ENCODE measurements at places on chromosomes 13 and 19. TPM values are rescaled to one million over a fixed set of nuclear protein-coding genes. Genes with fewer than 3 reads are reported as not detected.

- no peaks in the 10 kb centered on the region for H3K27me3 ChIP-seq
- H3K27ac ChIP-seq, result no peak overlapping the region
- peaks cover 71% of the 10 kb centered on the region for H3K4me1 ChIP-seq
- H3K4me3 ChIP-seq, result no peak overlapping the region
Measured at GRCh38 chr19:8459095-8459494, 14.3 kb downstream of the HNRNPM start.

SWSAP1 gene
- 3.9 TPM for total RNA-seq

- peaks cover 1% of the 10 kb centered on the region for H3K4me1 ChIP-seq
- no peak overlapping the region for H3K27ac ChIP-seq
- H3K36me3 ChIP-seq, result peaks cover 4% of the 10 kb centered on the region
- H3K27me3 ChIP-seq, result peaks cover 4% of the 10 kb centered on the region
- no peak for DNase-seq
Measured at GRCh38 chr19:1575323-1576241, 7.5 kb upstream of the MEX3D start.

- peak overlapping the region; percentile 28 for H3K27ac ChIP-seq
- H3K4me1 ChIP-seq, result peaks cover 78% of the 10 kb centered on the region
- no peak overlapping the region for H3K4me3 ChIP-seq
- H3K27me3 ChIP-seq, result no peaks in the 10 kb centered on the region
- H3K36me3 ChIP-seq, result peaks cover 28% of the 10 kb centered on the region
Measured at GRCh38 chr13:45331123-45331619, 9.8 kb downstream of the TPT1 start.

PSG3 gene
- not detected for total RNA-seq

GRCh38 chr19:11152318-11153062 lies 3.1 kb downstream of the SPC24 start:
- peaks cover 34% of the 10 kb centered on the region for H3K4me1 ChIP-seq
- H3K36me3 ChIP-seq, result peaks cover 35% of the 10 kb centered on the region
- no peaks in the 10 kb centered on the region for H3K27me3 ChIP-seq
- H3K4me3 ChIP-seq, result no peak overlapping the region

Measured in activated CD8-positive, alpha-beta memory T cell treated with anti-CD3 and anti-CD28 coated beads, Interleukin-2, amount 10 ng/mL, durations not matched to agents 7 days and 5 days (primary cell).